AG10803 (cell line): ENCODE measurements at places on chromosomes 3 and 15.
A peak's percentile ranks its signal among the peaks of the same experiment; 100 is the strongest.

DNA sequence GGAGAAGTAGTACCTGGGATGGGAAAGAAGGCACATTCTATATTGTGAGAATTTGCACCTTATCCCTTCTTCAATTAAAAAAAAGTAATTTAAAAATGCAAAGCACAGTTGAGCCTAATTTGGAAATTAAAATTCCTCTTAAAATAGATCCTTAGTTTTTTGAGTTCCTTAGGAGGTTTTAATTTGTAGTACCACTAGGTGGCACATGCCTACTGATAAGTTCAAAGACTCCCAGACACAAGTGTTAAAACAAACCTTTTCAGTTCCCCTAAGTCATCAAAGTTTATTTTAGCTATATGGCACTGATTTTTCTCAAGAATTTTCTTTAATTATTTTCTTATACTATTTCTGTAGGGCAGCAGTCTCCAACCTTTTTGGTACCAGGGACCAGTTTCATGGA is 127.6 kb upstream of the AZI2 start:
- peak; percentile 66 for DNase-seq

- DNase-seq: peak; percentile 50
Measured at GRCh38 chr3:19885468-19885867, 48.5 kb downstream of the EFHB start.

- no peak for DNase-seq
Measured at GRCh38 chr3:150503402-150504099, 42.7 kb downstream of the SERP1 start.

- DNase-seq: no peak
Measured at GRCh38 chr3:161348796-161349400, 22.4 kb downstream of the SPTSSB start.

DNA sequence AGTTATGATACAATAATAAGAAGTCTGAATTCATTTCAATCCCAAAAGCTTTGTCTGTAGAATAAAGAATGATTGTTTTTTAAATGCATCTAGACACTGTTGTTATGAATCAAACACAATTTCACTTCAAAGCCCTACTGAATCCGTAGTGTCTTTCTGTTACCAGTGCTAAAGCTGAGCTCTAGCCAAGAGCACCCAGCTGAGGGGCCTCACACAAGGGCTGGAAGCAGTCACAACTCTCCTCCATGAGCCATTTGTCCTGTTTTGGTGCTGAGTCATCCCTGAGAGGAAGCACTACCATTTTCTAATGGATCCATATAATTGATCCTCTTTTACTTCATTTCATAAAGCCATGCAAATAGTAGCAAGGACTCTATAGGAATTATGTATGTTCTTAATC is 158.2 kb upstream of the ANKRD28 start:
- DNase-seq: no peak

DNA sequence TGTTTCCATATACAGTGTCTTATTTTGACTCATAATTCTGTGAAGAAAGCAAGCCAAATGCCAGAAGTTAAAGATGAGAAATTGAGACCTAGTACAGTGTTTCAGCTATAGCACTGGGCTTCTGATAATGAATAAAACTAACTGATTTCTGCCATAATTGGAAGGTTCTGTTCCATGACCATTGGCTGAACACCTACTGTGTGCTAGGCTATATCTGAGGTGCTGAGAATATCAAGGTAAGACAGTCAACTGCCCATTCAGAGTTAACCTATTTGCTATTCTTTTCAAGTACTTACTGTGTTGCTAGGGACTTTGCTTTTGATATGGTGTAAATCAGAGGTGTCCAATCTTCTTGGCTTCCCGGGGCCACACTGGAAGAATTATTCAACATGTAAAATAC is 73.4 kb downstream of the LHFPL4 start:
- DNase-seq: no peak

GRCh38 chr15:100191161-100191560 is 150.6 kb downstream of the ADAMTS17 start:
- DNase-seq: no peak

- DNase-seq: no peak
Measured at GRCh38 chr15:50350621-50351020, 4.4 kb downstream of the GABPB1 start.

- DNase-seq: no peak
Measured at GRCh38 chr3:47741925-47742324, 39.8 kb downstream of the SMARCC1 start.

DNA sequence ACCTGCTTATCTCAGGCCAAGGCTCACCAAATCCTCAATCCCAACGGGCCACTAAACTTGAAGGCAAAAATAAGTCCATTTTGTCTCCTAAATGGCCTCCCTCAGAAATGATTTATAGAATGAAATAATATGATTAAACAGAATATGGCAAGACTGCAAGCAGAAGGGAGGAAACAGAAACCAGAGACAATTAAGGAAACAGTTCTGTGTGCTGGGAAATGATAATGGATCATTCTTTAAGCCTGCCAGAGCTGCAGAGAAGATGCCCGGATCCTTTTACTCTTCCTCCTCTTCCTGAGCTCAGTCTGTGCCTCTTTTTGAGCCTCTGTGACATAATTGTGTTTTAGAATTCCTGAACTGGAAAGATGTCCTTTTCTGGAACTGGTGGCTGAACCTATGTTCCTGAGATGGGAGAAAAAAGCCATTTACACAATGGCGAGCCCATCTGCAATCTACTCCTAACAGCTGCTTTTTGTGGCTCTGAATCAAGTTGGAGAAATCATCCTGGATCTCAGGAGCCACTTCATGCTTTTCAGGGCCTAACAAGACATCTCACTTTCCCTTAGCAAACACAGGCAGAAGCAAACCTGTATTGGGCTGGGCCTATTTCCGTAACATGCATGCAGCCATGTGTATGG is 2.8 kb upstream of the ABHD2 start:
- DNase-seq: no peak

DNA sequence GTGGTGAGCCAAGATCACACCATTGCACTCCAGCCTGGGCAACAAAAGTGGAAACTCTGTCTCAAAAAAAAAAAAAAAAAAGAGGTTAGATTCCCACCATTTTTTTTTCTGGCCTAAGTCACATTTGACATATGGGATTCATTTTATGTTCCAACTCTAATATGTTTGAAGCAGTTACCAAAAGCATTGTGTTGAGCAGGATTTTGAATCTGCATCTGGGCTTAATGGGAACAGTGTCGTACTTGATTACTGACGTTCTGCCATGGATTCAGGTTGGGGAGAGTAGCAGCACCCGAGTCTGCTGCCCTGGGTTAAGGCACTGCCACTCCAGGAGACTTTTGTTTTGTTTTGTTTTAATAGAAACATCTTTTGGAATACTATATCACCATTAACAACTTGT is 348.7 kb upstream of the TBL1XR1 start:
- DNase-seq: peak; percentile 43

DNA sequence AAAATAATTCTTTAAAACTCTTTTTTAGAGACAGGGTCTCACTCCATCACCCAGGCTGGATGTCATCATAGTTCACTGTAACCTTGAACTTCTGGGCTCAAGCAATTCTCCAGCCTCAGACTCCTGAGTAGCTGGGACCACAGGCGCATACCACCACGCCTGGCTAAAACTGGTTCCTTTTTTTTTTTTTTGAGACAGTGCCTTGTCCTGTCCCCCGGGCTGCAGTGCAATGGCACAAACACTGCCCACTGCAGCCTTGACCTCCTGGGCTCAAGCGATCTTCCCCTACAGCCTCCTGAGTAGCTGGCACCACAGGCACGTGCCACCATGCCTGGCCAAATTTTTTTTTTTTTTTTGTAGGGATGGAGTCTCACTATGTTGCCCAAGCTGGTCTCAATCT is 23.7 kb upstream of the FURIN start:
- DNase-seq: no peak

- DNase-seq: no peak
Measured at GRCh38 chr15:55638764-55639163, 50.6 kb upstream of the PYGO1 start.

DNA sequence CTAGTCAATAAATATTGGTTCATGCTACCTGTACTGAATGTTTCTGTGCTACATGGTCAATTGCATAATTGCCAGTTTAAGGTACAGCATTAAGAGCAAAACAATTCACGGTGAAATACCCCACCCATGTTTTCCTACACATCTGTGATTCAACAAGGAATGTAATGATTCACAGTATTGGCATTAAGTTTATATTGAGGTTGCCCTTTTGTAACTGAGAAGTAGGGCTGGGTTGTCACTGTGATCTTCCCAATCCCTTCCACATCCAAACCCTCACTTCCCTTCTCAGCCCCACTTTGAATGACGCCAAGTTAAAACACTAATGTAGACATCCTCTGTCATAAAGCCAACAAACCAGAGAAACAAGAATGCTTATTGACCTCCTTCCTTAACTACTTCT is 112.0 kb upstream of the TJP1 start:
- DNase-seq: peak; percentile 38

DNA sequence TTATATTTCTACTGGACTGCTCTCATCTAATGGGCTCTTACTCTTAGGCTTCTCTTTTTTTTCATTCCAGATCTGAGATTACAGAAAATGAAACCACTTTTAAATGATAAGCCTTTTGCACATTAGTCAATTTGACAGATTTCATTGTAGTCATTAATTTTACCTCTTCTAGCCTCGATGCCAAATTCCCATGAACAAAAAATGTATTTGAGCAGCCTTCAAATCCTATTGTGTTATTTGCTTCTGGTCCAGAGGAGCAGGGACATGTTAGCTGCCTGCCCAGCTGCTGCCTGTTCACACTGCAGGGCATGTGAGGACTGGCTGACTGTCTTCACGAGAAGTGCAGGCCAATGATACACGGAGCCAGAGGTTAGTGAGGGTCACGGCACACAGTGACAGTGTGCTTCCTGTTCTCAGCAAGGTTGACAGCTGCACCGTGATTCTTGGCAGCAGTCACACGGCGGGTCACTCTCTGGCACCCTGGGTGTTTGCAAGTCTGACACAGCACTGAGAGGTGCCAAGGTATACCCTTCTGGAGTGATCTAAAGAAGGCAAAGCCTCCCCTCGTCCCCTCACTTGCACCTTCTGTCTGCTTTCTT is 40.8 kb downstream of the KAT2B start:
- no peak for DNase-seq

- DNase-seq: no peak
Measured at GRCh38 chr3:166481340-166481739, 644.1 kb upstream of the BCHE start.

DNA sequence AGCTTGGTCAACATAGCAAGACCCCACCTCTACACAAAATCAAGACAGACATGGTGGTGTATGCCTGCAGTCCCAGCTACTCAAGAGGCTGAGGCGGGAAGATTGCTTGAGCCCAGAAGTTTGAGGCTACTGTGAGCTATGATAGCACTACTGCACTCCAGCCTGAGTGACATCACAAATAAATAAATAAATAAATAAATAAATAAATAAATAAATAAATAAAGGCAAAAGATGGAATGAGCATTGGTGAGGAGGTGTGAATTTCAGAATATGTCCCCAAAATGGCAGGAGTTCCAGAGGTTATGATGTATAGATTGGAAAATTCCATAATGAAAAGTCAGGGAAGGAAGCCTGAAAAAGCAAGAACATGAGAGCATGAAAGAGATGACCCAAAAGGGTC is 249.9 kb downstream of the MEX3B start:
- DNase-seq: no peak

DNA sequence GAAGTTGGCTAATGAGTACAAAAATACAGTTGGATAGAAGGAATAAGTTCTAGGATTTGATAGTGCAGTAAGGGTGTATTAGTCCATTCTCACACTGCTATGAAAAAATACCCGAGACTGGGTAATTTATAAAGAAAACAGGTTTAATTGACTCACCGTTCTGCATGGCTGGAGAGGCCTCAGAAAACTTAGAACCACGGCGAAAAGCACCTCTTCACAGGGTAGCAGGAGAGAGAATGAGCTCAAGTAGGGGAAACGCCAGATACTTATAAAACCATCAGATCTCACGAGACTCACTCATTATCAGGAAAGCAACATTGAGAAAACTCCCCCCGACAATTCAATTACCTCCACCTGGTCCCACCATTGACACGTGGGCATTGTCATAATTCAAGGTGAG is 483.3 kb downstream of the TUSC7 start:
- DNase-seq: no peak

- DNase-seq: no peak
Measured at GRCh38 chr3:124802702-124803101, 72.5 kb downstream of the UMPS start.

GRCh38 chr15:90895571-90896117 is 7.5 kb upstream of the MAN2A2 start:
- DNase-seq: no peak

GRCh38 chr3:103048068-103048722 is 613.4 kb downstream of the ZPLD1 start:
- peak; percentile 8 for DNase-seq

DNA sequence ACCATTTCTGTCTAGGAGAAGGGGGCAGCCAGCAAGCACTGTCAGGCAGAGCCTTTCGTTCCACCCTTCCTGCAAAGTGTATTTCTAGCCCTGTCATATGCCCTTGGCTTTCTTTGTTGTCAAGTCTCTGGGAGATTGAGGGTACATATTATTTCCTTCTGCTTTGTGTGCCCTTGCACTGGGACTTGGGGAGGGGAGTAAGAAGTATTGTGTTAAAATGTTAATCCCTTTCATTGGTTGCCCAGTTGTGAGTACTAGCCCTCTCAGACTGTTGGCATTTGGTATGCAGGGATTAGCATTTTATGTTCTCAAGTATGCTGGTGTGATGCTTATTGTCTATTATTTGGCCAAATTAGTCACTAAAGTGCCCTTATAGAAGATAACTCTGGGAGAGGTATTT is 63.9 kb downstream of the RBM6 start:
- peak; percentile 11 for DNase-seq

GRCh38 chr3:106294121-106294520 is 425.3 kb upstream of the CBLB start:
- no peak for DNase-seq
